ENCODE measurements at places on chromosomes 1 and 21.
A peak's percentile ranks its signal among the peaks of the same experiment; 100 is the strongest.

DNA sequence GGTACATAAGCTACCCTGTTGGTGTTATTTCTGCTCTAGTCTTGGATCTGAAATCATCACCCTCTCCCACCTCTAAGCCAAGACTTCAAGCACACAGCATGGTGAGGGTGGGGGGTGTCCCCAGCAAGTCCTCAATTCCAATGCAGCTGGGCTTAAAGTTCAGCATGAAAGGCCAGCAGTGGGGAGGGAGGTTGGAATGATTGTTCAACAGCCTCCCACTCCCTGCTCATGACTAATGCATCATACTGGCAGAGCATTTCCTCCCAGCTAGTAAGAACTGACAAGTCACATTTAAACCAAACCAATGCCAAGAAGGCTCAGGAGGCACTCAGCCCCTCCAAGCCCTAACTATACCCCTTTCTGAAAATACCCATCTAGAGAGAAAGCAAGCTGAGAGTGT lies 50.1 kb downstream of the TIAM1 start:
- DNase-seq, result no peak

DNA sequence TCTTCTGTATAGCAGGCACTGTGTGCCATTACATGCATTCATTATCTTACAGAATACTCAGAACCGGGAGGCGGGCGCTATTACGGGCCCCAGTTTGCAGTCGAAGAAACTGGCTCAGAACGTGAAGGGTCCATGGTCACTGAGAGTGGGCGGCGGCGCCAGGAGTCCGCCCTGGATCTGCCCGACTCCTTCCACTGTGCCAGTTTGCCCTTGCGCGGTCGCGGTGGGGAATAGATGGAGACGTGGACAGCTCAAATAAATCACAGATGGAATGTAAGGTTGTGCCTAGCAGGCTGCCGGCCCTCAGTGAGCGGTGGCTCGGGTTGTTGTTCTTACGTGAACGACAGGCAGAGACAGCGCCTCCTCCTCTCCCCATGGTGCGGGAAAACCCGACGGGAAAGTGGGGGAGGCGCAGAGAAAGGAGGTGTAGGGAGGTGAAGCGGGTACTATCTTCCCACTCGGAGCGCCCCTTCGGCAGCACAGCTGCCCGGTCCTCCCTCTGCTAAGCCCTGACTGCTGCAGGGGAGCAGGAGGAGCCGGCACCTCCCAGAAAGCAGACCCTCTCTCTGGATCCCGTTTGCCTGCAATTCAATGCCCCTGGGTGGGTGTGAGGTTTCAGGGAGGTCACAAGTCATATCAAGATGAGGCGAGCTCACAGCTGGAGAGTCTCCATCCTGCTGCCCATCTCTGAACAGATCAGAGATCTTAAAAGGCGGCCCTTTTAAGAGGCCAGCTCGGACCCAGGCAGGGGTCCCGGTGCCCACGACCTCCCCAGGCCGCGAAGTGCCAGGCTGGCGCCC lies 1.1 kb downstream of the COL9A2 start:
- DNase-seq, result no peak

DNA sequence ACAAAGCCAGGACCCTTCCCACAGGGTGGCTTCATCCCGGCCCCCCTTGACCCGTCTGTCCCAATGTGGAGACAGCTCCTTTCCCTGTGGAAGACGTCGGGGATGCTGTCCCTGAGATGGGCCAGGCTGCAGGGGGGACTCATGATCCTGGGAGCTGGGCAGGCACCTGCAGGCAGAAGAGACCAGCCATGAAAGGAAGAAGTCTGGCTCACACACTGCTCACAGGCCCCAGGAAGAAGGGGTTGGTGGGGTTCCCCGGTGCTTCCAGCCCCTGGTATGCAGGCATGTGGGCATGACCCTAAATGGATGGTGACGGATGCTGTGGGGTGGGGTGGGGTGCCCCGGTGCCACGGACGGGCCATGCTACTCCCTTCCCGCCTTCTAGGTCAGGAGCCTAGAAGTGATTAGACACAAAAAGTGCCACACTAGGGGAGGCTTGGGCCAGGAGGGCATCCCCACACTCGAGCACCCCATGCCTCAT lies 8.3 kb downstream of the ACTRT2 start:
- no peak for DNase-seq

DNA sequence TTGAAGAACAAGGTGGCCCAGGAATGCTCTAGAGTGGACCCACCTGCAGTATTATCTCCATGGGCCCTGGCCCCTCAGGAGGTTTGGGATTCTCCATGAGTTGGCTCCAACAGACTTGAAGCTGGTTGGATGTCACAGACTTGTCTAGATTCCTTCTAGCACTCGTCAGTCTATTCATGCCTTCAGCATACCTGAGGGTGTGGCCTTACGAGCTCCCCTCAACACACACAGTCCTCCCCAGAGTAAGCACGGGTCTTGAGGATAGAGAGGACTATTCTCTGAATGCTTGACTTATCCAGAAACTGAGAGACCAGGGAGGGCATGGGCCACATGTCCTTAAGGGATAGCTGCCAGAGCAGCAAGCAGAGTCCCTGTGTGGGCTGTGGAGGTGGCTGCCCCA lies 45.9 kb upstream of the COL6A1 start:
- DNase-seq, result no peak

DNA sequence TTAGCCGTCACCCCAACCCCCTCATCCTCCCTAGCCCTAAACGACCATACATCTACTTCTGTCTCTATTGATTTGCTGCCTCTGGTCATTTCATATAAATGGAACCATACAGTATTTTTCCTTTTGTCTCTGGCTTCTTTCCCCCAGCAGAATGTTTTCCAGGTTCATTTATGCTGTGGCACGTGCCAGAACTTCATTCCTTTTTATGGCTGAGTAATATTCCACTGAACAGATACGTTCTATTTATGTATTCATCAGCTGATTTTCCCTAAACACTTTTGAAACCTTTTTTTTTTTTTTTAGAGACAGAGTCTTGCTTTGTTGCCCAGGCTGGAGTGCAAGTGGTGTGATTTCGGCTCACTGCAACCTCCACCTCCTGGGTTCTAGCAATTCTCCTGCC lies 181.1 kb downstream of the CAMTA1 start:
- DNase-seq, result no peak

DNA sequence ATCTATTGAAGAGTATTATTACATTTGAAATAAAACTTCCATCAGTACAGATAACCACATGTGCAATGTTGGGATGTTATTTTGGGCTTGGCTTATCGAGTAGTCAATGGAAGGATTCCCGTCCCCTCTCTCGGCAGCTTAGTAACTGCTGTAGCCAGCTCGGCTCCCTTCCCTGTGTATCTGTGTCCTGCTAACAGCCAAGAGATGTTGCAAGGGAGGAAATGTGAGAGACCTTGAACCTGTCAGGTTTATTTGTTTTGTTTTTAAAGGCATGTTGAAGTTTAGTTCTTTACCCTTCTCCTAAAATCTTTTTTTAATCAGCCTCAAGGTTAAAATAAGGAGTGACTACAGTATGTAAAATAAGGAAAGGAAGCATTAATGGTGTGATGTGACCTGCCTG lies 13.6 kb upstream of the TARS2 start:
- DNase-seq, result no peak

- DNase-seq, result no peak
Observed at GRCh38 chr21:25863747-25864146, 129.0 kb downstream of the GABPA start.

DNA sequence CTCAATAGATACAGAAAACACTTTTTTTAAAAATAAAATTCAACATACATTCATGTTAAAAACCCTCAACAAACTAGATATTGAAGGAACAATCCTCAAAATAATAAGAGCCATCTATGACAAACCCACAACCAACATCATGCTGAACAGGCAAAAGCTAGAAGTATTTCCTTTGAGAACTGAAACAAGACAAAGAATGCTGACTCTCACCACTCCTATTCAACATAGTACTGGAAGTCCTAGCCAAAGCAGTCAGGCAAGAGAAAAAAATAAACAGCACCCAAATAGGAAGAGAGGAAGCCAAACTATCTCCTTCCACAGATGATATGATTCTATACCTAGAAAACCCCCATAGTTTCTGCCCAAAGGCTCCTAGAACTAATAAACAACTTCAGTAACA lies 46.2 kb upstream of the IVNS1ABP start:
- no peak for DNase-seq

- DNase-seq, result peak; percentile 47
Observed at GRCh38 chr1:182616130-182617013, 12.2 kb upstream of the RGS16 start.

DNA sequence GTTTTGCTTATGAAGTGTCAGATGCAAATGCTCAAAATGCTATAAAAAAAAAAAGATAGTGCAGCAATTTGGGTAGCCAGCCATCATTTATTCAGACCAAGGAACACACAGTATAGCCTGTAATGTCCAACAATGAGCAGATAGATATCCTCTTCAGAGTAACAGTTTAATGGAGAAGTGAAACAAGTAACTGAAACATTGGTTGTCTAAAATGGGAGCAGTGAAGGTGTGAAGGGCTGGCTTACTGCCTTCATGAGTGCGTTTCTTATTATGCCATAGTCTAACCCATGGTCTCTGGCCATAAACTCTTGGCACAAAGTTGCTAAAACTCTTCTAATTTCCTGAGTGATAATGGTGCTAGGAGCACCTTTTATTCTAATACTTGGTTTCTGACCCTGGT lies 11.4 kb downstream of the RGS5 start:
- DNase-seq, result no peak

DNA sequence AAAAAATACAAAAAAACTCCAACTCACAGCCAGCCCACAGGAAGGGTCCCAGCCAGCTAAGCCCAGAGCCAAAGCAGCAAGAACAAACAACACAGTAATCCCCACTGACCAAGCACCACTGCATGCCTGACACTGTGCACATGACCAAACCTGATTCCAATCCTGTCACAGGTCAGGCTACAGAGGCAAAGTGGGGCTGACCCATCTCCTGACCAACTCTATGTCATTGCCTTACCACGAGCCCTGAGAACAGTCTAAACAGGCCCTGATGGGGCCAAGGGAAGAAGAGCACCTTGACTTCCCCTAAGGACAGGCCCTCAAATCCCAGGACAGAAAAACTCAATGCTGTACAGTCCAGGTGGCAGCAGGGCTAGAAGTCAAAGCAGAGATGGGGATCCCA lies 2.4 kb downstream of the LSS start:
- no peak for DNase-seq

DNA sequence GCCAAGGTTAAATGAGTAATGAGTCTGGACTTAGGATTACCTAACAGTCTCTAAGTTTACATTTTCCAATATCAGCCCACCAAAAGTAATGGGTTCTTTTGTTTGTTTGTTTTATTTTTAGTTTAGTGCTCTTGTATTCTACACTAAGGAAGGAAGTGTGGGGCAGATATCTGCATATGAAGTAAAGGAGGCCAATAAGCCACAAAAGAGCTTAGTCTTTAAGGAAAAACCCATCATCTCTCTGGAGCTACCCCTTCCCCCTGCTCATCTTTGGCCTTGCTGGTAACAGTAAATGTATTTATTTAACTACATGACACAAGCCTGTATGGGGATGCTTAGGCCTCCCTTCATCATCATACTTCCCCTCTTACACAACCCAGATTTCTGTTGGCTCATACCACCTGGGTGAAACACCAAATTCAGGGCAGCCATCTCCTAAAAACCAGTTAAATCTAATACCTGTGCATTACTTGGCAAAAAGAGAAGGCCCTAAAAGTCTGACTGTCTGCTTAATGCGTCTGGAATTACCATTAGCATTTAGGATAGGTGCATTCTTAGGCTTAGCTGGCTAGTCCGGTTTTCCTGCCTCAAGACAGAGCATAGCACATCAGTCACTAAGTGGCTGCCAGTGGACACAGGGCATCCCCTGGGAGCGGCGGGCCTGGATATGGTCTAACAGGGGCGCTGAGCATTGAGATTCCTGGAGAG lies 96.8 kb upstream of the ADGRL2 start:
- no peak for DNase-seq

DNA sequence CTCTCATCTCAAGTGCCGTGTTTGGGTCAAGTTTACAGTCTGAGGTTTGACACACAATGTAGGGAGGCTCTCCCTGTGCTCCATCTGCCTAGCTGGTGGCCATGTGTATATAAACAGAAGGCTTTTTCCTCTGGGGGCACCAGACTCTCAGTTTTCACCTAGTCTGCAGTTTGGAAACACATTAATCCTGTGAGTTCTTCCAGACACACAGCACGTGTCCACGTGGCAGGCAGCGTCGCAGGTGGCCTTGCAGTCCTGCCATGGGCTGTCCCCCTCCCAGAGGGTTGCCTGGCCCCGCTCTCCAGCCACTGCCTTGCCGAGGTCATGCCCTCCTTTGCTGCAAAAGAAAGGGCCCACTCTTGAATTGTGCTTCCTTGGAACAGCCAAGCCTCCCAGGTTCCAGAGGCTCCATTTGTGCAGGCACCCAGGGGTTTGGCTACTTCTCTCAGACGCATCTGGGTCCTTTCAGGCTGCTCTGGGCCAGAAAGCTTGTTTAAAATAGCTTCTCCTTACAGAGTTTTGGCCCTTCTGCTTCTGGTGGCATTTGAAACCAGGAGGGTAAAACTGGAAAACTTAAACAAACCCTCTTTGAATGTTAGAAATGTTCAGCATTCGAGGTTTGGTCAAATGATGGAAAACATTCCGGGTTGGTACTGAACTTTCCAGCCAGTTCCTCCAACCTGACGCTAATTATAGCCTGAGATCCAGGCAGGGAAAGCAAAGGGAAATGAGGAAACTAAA lies 4.4 kb upstream of the RUNX1 start:
- no peak for DNase-seq

DNA sequence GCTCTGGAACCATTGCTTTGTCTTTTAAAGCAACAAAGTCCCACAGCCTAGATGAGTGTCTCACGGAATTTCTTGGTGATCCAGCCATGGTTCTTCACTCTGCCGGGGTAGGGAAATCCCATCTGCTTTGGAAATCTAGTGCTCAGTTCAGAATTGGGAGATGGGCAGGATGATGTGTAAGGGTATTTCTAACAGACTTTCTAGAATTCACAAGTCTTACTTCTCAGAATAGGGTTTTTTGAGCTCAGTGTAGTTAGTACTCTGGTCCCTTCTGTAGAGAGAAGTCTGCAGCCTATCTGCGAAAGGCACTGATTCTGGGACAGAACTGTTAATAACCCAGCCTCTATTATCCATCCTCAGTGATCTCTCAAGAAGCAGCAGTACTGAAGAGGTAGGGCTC lies 25.3 kb downstream of the GABPA start:
- no peak for DNase-seq

DNA sequence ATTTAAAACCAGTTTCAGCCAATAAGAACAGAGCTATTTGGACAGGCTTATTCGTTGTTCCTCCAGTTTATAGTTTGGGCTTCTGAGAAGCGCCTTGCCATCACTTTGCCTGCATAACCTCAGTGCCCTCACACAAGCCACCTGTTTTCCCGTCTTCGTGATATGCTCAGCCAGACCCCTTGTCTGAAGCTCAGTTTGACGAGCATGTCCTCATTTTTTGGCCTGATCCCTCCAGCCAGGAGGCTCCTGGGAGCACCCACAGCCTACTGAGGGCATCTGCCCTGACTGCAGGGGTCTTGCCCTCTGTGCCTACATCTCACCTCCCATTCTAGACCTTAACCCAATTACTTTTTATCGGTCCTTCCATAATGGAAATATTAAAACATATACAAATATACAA lies 95.3 kb downstream of the ADARB1 start:
- no peak for DNase-seq
